PC-3 (cell line): ENCODE measurements at places on chromosomes 7 and 10. TPM values are rescaled to one million over a fixed set of nuclear protein-coding genes. Genes with fewer than 3 reads are reported as not detected.

DNA sequence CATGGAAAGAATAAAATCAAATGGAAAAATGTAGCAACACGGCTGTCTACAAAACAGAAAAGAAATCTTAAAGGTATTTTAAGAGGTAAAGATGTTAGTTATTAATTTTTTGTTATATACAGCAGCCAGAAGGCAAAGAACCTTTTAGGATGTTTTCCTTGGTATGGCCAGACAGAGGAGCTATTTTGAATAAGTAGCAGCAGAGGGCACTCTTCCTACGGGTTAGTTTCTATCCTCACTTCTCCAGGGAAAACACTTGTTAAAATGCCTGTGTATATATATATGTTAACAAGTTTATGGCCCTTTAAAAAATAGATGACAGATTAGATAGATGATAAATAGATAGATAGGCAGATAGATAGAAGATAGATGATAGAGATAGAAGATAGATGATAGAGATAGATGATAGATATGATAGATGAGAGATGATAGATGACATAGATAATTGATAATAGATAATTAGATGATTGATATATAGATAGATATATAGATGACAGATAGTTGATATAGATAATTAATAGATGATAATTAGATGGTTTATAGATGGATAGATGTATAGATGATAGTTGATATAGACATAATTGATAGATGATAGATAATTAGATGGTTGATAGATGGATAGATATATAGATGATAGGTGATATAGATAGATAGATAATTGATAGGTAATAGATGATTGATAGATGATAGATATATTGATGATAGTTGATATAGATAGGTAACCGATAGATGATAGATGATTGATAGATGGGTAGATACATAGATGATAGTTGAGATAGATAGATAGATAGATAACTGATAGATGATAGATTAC is 57.8 kb upstream of the WIPF3 start:
- DNase-seq, result peak; percentile 73

DNA sequence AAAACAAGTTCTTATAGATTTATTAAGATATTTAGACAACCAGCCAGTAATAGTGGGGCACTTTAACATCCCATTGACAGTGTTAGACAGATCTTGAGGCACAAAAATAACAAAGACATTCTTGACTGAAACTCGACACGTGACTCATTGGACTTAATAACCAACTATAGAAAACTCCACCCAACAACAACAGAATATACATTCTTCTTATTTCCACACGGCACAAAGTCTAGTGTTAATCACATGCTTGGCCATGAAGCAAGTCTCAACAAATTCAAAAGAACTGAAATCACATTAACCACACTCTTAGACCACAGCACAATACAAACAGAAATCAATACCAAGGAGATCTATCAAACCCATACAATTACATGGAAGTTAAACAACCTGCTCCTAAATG is 138.1 kb downstream of the ARL5B start:
- DNase-seq, result peak; percentile 2

DNA sequence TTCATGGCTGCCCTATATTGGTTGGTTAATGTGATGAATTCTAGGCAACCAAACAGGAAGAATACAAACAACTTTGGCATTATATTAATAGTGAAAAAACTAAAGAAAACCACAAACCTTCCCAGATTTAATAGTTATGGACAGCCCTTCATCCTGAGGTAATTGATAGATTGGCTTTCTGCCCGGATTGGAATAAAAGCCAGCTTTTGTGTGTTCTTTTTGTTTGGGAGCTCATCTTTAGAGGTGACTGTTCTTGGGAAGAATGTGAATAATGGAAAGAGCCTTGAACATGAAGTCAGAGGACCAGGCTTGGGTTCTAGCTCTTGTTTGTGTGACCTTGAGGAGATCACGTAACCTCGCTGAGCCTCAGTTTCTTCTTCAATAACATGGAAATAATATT is 92.3 kb downstream of the VTI1A start:
- peak; percentile 22 for DNase-seq

The TRPV6 gene
- total RNA-seq, result 0.63 and 1.4 TPM in 2 replicates

The CHST3 gene
- total RNA-seq, result 12.7 and 17.0 TPM in 2 replicates

GRCh38 chr10:79376751-79377556 is 29.7 kb downstream of the PPIF start:
- no peak for DNase-seq

GRCh38 chr10:14587540-14588083 is 187.1 kb downstream of the FAM107B start:
- no peak for DNase-seq

- DNase-seq, result no peak
Measured at GRCh38 chr7:128390871-128391565, 18.8 kb downstream of the IMPDH1 start.

GRCh38 chr7:48052748-48053147 is 17.4 kb downstream of the C7orf57 start:
- peak; percentile 48 for DNase-seq

The ADO gene
- total RNA-seq, result 107 and 129 TPM in 2 replicates

GRCh38 chr7:97842006-97842405 is 30.2 kb downstream of the ASNS start:
- DNase-seq, result no peak

- no peak for DNase-seq
Measured at GRCh38 chr10:60394446-60394845, 4.8 kb upstream of the ANK3 start.

DNA sequence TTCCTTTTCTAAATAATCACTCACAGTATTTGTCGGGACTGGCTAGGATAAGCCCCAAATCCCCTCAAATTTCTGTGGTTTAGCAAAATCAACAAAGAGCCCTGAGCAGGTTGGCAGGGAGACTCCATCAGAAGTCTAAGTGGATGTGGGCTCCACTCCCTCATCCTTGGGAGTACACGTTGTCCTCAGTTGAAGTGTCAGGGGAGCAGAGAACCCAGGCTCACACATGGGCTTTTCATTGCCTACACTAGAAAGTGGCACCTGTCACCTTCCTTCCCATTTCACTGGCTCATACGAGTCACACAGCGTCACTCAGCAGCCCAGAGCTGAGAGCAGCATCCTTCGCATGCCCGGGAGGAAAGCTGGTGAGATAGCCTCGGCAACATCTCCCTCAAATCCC is 421.3 kb upstream of the FZD8 start:
- DNase-seq, result no peak

- peak; percentile 4 for DNase-seq
Measured at GRCh38 chr7:150942001-150942590, 36.0 kb downstream of the KCNH2 start.
